Lower lobe of right lung (tissue), 2 donors: ENCODE measurements at places on chromosomes 7 and 10. TPM values are rescaled to one million over a fixed set of nuclear protein-coding genes. Genes with fewer than 3 reads are reported as not detected.
A peak's percentile ranks its signal among the peaks of the same experiment; 100 is the strongest.

CPVL gene
- 49.4 TPM for total RNA-seq

NAT16 gene
- total RNA-seq: not detected

- H3K36me3 ChIP-seq: no peaks in the 10 kb centered on the region
- H3K4me3 ChIP-seq: peak overlapping the region; percentile 40
- H3K27ac ChIP-seq: no peak overlapping the region
- no peak for DNase-seq
- H3K4me1 ChIP-seq: peaks cover 6% of the 10 kb centered on the region
- H3K27me3 ChIP-seq: peaks cover 18% of the 10 kb centered on the region
Observed at GRCh38 chr10:80356989-80357850, 639 bp downstream of the DYDC2 start.

GRCh38 chr10:91409069-91409868 is 875 bp upstream of the HECTD2 start:
- H3K27me3 ChIP-seq: no peaks in the 10 kb centered on the region
- H3K27ac ChIP-seq: peak overlapping the region; percentile 100
- peak; percentile 82 for DNase-seq
- H3K4me1 ChIP-seq: peaks cover 11% of the 10 kb centered on the region
- H3K36me3 ChIP-seq: no peaks in the 10 kb centered on the region

SLC12A9 gene
- total RNA-seq: 43.6 TPM

ZP3 gene
- not detected for total RNA-seq

DNA sequence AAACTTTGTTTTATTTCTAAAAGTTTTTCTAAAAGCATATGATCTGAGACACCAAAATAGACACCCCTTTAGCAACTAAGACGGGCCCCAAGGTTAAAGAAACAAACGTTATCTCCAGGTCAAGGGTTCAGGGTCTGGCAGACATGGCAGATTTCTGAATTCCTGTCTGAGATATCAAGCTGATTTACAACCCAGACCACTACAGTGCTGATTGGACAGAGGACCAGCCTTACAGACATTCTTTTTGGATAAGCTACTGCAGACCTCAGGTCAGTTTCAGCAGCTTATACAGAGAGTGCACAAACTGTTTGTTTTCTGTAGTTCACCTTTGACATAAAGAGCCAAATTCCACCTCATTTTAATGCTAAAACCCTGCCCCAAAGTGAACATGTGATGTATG is 34.8 kb downstream of the SVOPL start:
- no peaks in the 10 kb centered on the region for H3K4me1 ChIP-seq
- H3K27me3 ChIP-seq: no peaks in the 10 kb centered on the region
- no peak for DNase-seq
- no peak overlapping the region for H3K4me3 ChIP-seq

SPOCK2 gene
- total RNA-seq: 108 TPM

MUC12 gene
- total RNA-seq: 1.2 TPM

- H3K4me3 ChIP-seq: no peak overlapping the region
- H3K4me1 ChIP-seq: no peaks in the 10 kb centered on the region
- no peak overlapping the region for H3K27ac ChIP-seq
- DNase-seq: no peak
- no peaks in the 10 kb centered on the region for H3K27me3 ChIP-seq
Observed at GRCh38 chr10:69839696-69840345, 38.1 kb downstream of the COL13A1 start.

TAS2R5 gene
- 2.2 TPM for total RNA-seq

CRYGN gene
- total RNA-seq: not detected

INMT gene
- total RNA-seq: 249 TPM

- no peak for DNase-seq
- no peaks in the 10 kb centered on the region for H3K27me3 ChIP-seq
- no peak overlapping the region for H3K4me3 ChIP-seq
- no peaks in the 10 kb centered on the region for H3K4me1 ChIP-seq
- no peak overlapping the region for H3K27ac ChIP-seq
Observed at GRCh38 chr7:79810916-79811315, 323.7 kb upstream of the GNAI1 start.

GIMAP7 gene
- total RNA-seq: 49.4 TPM

GRCh38 chr10:22437620-22438588 is 92.6 kb downstream of the SPAG6 start:
- DNase-seq: no peak
- H3K4me1 ChIP-seq: peaks cover 29% of the 10 kb centered on the region
- H3K27me3 ChIP-seq: no peaks in the 10 kb centered on the region
- H3K27ac ChIP-seq: peak overlapping the region; percentile 99

GRCh38 chr7:151851145-151851751 is 25.7 kb downstream of the PRKAG2 start:
- peak; percentile 75 for DNase-seq
- H3K4me1 ChIP-seq: peaks cover 36% of the 10 kb centered on the region
- peak overlapping the region; percentile 87 for H3K27ac ChIP-seq
- H3K4me3 ChIP-seq: peak overlapping the region; percentile 42
- no peaks in the 10 kb centered on the region for H3K27me3 ChIP-seq

- peaks cover 37% of the 10 kb centered on the region for H3K36me3 ChIP-seq
- no peaks in the 10 kb centered on the region for H3K27me3 ChIP-seq
- DNase-seq: no peak
- peaks cover 18% of the 10 kb centered on the region for H3K4me1 ChIP-seq
- H3K4me3 ChIP-seq: peak overlapping the region; percentile 74
Observed at GRCh38 chr7:151232917-151233701, 826 bp downstream of the CHPF2 start.

DGKB gene
- total RNA-seq: 0.09 TPM

DNA sequence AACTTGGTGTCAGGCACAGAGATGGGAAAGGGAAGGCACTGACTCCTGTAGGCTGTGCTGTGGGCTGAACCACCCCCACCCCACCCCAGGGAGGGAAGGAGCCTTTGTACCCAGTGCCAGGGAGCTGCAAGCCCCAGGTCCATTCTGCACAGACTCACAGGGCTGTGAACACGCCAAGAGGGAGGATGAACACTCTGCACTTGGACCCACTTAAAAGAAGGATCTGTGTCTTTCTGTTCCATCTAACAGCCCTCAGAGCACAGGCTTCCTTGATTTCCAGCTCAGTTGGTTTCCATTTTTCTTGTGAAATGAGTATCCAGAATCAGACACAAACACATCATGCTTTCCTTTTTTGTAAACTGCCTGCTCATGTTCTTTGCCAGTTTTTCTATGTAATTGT is 84.9 kb downstream of the GRB10 start:
- H3K36me3 ChIP-seq: peaks cover 8% of the 10 kb centered on the region
- peaks cover 25% of the 10 kb centered on the region for H3K4me1 ChIP-seq
- H3K27ac ChIP-seq: no peak overlapping the region
- H3K27me3 ChIP-seq: no peaks in the 10 kb centered on the region
- no peak overlapping the region for H3K4me3 ChIP-seq
